ENCODE measurements at places on chromosomes 13 and 19. TPM values are rescaled to one million over a fixed set of nuclear protein-coding genes. Genes with fewer than 3 reads are reported as not detected.

Gene LILRB2
- total RNA-seq: 12.9 TPM

Gene ZFP14
- total RNA-seq: 11.5 TPM

Gene CYP2F1
- not detected for total RNA-seq

Gene PSG6
- not detected for total RNA-seq

Gene SKA3
- 1.2 TPM for total RNA-seq

Gene VAV1
- total RNA-seq: 12.7 TPM

Gene LGALS14
- not detected for total RNA-seq

Gene PGLYRP2
- total RNA-seq: not detected

- DNase-seq: peak; percentile 84
Measured at GRCh38 chr13:98482476-98483444, 94.1 kb downstream of the STK24 start.

- no peak for DNase-seq
Measured at GRCh38 chr13:23557043-23557442, 13.2 kb upstream of the TNFRSF19 start.

DNA sequence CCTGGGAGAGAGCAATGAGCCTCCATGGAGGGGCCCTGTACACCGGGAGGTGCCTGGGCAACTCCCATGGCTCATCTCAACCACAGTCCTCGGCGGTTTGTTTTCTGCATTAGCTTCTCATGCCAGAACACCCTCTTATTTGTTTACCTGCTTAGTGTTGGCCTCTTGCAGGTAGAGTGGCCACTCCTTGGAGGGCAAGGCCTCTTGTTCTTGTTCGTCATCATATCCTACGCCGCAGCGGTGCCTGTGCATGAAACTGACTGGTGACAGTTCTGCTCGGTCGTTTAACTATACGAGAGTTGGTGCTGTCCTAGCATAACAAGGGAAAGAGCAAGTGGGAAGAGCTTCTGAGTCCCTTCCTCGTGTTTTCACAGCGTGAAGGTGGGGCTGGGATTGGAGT lies 40.5 kb upstream of the RNF113B start:
- no peak for DNase-seq

DNA sequence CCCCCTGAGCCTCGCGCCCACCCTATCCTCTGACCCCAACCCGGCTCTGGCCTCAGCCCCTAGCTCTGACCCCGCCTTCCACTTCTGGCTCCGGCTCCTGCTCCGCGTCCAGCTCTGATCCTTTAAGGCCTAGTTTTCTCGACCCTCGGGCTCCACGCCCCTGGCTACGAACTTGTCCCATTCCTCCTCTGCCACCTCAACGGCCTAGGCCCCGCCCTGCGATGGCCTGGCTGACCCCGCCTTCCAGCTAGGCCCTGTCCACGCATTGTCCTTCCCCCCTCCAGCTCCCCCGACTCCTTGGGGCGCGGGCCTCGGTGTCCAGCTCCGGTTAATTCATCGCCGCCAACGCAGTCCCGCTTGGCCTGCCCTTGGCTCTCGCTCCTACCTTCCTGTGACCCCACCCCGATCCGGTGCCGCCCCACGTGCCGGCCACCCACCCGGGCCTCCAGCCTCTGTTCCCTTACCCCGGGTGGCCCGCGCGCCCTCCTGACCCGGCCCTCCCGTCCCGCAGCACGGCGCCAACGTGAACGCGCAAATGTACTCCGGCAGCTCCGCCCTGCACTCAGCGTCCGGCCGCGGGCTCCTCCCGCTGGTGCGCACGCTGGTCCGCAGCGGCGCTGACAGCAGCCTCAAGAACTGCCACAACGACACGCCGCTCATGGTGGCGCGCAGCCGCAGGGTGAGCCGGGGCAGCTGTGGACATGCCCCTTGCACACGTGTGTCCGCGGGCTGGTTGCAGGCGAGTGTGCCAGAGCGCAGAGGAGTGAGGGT lies 9.4 kb downstream of the BCL3 start:
- peak; percentile 89 for DNase-seq

DNA sequence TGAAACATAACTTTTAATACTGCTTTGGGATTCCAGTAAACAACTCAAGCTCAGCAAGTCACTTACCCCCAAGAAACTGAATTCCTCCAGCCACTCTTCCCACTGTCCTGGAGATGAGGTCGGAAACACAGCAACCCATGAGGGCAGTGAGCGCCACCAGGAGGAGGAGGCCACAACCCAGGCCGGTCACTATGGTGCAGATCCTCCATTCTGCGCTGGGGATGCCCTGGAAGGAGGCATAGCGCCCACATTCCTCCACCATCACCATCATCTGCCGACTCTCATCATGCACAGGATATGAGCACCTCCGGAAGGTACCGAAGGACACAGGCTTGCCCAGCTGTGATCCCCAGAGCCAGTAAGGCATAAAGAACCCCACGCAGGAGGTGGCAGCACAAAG lies 2.2 kb downstream of the LHFPL6 start:
- peak; percentile 68 for DNase-seq

DNA sequence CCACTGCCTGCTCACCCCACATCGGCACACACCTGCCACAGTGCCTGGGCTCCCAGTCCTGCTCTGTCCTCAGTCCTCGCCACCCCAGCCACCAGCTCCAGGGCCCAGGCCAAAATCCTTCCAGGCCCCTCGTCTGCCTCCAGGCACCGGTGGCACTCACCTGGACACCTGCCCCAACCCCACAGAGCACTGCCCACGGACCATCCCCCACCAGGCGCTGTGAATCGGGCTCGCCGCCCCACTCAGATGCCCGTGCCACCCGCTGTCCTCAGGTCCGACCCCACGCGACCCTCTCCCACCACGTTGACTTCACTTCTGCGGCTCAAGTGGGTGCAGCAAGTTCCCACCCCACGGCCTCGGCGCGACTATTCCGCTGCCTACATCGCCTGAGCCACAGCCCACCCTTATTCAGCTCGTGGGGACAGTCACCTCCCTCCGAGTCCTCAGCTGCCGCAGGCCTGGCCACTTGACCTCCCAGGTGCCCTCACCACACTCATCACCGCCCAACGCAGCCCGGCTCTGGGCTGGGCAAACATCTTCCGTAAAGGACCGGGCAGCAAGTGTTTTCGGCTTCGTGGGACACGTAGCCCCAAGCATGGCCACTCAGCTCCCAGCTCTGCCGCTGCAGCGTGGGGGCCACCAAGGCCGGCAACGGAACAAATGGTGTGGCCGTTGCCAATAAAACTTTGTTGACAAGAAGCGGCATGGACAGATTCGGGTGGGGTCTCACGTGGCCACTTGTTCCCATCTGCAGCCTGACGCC lies 5.7 kb downstream of the PIP5K1C start:
- DNase-seq: no peak

DNA sequence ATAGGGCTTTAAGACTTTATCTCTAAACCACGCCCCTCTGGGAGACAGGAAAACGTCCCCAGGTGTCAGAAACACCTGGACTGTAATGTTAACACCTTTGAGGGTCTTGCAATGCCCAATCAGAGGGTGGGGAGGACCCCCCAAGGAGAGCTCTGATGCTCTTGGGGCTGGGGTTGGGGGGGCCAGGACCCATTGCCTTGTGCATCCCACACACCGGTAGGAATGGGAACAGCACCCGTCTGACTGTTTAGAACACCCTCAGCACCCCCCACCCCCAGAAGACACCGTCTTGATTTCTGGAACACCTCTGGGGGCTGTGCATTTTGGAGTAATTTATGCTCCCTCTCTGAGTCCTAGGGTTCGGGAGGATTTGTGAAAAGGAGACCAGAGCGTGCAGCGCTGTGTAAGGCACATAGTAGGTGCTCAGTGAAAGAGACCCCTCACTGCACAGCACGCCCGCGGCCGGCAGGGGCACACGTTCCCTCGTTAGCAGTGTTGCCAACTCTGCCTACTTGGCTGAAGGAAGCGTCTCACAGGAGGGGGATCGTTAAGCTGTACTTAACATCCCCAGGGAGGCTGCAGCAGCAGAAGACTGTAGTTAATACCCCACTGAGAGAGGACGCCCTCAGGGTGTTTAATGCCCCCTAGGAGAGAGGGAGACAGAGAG lies 2.8 kb upstream of the ERFL start:
- DNase-seq: no peak

DNA sequence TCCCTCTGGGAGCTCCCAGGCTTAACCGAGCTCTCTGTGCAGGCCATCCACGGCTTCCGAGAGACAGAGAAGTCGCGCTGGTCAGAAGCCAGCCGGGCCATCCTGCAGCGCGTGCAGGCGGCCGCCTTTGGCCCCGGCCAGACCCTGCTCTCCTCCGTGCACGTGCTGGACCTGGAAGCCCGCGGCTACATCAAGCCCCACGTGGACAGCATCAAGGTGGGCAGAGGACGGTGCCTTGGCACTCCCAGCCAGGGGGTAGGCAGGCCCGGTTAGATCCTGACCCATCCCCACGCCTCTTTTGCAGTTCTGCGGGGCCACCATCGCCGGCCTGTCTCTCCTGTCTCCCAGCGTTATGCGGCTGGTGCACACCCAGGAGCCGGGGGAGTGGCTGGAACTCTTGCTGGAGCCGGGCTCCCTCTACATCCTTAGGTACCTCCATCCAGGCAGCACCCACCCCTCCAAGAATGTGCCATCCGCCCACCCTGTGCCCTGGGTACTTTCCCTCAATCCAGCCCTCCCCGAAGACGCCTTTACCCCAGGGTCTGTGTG lies 1.5 kb downstream of the PSPN start:
- no peak for DNase-seq

DNA sequence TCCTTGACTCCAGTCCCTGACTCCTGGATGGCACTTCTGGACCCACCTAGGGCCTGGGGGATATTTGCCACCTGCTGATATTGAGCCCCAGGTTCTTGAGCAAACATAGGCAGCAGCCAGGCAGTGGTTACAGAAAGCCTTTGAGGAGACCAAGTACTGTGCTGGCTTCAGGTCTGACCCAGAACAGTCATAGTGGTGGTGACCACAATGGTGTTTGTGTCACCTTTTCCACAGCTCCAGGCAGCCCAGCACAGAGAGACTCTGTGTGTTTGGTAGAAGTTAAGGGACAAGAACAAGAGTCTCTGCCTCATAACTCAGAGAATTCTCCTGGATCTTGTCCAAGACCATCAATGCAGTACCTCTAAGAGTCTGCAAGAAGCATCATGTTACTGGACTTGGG lies 14.6 kb upstream of the CLC start:
- no peak for DNase-seq

DNA sequence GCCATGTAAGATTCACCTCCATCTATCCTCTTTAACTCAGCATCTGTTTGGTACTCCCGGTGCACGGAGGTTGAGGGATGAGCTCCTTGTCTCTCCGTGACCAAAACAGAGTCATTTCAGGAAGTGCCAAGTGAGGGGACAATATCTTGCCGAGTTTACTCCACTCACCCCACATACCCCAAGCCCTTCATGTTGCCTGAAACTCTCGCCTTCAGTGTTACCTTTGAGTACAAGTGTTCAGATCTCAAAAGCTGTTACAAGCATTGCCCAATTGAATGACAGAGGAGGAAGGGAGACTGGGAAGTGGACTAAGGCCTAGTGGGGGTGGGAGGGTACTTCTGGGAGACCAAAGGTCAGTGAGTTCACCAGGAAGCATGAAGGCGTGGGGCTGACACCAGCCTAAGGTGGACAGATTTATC lies 6.0 kb upstream of the SIGLEC12 start:
- DNase-seq: no peak

GRCh38 chr13:49502954-49503353 lies 7.2 kb downstream of the PHF11 start:
- no peak for DNase-seq

- no peak for DNase-seq
Measured at GRCh38 chr19:6580313-6580712, 10.6 kb downstream of the CD70 start.

DNA sequence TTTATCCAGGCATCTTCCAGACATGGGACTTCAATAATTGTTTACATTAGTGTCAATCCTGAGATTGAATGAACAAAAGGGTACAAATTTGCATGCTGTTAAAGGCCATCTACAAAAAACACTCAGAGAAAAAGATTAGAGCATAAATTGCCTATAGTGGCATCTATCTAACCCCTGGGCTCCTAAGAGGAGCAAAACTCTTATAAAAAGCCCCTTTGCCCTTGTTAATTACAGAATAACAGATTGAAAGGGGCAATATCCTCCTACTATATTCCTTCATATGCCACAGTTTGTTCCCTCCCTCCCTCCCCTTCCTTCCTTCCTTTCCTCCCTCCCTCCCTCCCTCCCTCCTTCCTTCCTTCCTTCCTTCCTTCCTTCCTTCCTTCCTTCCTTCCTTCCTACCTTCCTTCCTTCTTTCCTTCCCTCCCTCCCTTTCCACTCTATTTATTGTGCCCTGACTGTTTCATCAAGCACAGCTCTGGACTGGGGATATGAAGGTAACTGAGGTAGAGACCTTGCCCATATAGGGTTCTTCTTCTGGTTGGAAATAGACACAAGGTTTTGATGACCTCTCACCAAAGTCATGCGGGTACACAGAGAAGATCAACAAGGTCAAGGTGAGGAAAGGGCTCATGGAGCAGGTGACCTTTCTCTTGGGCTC lies 49.5 kb downstream of the PCDH8 start:
- DNase-seq: no peak

GRCh38 chr19:48867746-48868113 lies 687 bp downstream of the PLEKHA4 start:
- peak; percentile 82 for DNase-seq

GRCh38 chr19:49866933-49867782 lies at the start of gene PNKP:
Gene PNKP (minus strand): TSS chr19:49867576. CDS start chr19:49867204, 372 bp downstream.
- peak; percentile 95 for DNase-seq

GRCh38 chr19:45321848-45322247 lies 827 bp downstream of the CKM start:
- DNase-seq: no peak

GRCh38 chr19:41566001-41566400 lies 10.0 kb upstream of the CEACAM21 start:
- DNase-seq: no peak

DNA sequence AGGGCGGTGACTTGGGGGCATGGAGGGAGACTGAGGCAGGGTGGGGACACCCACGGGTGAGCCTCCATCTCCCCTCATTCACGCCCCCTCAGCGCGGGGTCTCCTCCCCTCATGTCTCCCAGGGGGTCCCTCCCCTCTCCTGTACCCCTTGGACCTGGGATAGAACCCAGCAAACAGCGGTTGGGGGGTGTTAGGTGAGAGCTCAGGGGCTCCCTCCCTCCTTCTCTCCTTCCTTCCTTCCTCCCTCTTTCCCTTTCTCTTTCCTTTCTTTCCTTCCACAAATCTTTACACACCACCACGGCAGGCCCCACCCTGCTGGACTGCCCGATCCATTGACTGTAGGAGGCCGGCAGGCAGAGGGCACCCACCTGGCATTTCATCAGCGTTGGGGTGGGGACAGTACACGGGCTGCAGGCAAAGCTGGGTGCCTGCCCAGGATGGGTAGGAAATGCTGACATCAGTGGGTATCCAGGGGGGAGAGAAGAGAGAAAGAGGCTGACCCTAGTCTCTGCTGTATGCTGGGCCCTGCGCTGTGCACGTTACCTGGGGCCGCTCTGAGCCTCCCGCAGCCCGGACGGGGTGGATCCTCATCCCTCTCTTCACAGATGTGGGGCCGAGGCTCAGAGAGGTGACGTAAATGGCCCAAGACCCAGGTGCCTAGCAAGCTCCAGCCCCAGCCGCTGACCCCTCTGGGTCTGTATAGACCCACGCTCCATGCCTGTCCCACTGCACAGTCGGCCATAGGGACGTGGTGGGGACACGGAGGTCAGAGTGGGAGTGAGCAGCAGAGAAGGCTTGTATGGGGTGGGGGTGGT lies 3.5 kb downstream of the SSC5D start:
- DNase-seq: no peak

All from sciatic nerve (tissue), 2 donors.